Activated CD4-positive, alpha-beta T cell treated with anti-CD3 and anti-CD28 coated beads, Interleukin-2, amount 50 U/mL, for 48 hours (primary cell): ENCODE measurements at places on chromosomes 1 and 21.

- no peak for DNase-seq
Measured at GRCh38 chr1:7026169-7026568, 240.9 kb downstream of the CAMTA1 start.

DNA sequence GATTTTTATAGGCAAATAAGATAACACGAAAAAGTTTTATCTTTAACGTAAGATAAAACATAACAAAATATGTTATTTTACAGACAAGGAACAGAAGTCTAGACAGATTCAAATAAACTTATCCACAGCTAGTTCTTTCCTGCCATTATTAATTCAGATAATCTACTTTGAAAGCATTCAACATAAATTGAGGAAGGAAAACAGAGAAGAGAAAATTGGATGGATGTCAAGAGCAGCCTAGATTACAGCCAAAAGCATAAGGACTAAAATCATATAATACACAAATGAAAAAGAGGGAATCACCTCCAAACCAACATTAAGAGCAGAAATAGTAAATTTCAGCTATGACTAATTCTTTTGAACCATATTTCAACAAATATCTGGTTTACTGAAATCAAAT is 15.5 kb downstream of the TRIM33 start:
- DNase-seq = no peak

DNA sequence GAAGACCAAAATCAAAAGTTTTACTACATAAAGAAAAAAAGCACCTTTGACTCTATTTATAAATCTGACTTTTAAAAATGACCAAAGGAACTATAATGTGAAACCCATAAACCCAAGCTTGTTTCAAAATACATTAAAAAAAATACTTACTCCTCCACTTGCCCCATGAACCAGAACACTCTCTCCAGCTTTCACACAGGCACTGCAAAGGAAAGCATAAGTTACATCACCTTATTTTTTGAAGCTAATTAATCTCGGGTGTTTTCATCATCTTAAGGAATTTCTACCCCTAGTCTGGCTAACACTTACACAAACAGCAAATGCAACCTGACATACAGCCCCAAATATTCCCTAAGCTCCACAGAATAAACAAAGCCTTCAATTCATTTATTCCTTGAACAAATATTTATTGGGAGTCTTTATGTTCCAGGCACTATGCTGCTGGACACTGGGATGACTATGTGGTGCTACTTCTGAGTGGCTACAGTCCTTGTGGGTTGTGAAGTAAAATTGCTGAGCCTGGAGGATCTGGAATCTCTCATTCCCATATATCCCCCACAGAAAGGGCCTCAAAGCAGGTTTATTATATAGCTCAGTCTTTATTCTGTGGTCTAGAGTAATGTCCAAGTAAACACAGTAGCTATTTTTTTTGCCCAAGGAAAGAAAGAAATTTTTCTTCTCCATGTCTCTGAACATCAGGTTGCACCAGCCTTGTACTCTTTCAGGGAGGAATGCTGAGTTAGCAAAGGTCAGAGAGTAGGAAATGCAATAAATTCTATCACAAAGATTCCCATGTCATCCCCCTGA is 18.2 kb downstream of the CRYZ start:
- no peak for DNase-seq

DNA sequence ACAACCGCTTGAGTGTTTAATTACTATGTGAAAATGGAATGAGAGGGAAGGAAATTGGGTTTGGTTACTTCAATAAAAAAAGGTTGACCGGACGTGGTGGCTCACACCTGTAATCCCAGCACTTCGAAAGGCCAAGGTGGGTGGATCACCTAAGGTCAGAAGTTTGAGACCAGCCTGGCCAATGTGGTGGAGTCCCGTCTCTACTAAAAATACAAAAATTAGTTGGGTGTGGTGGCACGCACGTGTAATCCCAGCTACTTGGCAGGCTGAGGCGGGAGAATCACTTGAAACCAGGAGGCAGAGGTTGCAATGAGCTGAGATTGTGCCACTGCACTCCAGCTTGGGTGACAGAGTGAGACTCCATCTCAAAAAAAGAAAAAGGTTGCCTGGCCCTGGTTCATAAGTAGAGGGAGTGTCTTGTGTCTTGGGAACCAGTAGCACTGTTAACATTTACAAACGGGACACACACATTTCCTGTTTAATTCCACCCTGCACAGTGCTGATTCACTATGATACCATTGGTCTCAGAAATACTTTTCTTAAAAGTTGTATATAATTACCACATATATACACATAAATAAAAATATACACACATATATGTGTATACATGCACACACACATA is 27.6 kb upstream of the CLDN14 start:
- no peak for DNase-seq

- DNase-seq = no peak
Measured at GRCh38 chr1:15469361-15469760, 6.5 kb upstream of the CELA2B start.

DNA sequence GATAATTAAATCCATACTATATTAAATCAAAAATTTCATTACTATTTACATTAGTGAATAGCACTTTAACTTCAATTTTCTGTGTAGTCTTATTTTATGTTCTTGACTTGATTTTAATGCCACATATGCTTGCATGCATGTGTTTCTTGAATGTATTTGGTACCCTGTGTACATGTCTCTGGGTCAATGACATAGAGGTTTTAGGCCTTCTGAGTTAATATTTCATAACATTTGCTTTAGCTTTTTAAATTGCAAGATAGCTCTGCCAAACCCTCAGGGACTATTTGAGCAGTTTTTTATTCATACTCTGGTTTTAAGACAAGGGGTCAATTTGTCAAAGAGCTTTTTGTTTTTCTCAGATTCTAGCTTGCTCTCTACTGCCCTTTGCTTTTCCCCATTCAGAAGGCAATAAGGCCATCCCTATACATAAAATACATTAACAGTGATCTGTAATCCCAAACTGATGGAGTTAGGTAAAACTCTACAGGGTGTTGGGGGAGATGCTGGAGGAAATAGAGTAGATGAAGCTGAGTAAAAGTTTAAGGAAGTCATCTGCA is 5.0 kb downstream of the MLLT11 start:
- no peak for DNase-seq

DNA sequence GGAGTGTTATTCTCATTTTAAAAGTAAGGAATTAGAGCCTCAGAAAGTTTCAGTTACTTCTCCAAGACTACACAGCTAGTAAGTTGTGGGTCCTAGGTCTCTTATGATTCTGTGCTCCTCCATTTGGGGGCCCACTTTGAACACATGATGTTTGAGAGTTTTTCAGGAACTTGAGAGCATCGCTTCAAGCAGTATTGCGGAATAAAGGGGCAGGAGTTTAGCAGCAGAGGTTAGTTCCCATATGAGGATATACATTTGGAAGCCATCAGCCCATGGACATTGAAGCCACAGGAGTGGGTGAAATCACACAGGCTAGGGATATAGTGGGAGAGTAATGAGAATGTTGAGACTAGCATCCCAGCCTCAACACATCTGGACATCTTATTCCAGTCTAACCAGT is 143.2 kb downstream of the RASAL2 start:
- DNase-seq = no peak

DNA sequence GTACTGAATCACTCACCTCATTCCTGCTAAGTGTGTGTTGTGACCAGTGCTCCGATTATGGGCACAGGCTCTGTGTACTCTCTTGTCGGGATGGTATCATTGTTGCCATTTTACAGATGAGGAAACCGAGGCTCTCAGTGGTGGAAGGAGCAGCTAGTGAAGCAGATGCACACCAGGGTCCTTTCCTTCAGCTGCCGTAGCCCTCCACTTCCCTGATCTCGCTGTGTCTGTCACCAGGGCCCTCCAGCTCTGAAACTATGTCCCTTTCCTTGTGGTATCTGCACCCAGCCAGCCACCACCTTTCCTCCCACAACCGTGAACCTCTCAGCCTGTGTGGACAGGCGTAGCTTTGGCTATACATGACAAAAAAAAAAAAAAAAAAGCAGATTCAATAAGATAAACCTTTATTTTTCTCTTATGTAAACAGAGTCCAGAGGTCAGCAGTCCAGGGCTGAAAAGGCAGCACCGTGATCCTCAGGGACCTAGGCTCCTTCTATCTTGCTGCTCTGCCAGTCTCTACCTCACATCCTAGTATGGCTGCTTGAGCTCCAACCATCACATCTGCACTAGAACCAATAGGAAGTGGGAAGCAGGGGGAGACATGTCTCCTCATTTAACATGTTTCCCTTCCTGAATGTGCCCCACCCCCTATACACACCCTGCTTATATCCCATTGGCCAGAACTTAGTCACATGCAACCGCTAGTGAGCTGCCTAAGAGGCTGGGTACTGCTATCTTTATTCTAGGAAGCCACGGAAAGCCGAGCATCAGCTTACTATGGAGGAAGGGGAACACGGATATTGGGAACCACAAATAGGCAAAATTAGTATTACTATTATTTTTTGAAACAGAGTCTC is 44.3 kb downstream of the TMEM51 start:
- no peak for DNase-seq

GRCh38 chr1:178540204-178540603 is 27.3 kb downstream of the TEX35 start:
- DNase-seq = no peak

GRCh38 chr1:15218287-15219279 is 28.4 kb upstream of the FHAD1 start:
- no peak for DNase-seq

DNA sequence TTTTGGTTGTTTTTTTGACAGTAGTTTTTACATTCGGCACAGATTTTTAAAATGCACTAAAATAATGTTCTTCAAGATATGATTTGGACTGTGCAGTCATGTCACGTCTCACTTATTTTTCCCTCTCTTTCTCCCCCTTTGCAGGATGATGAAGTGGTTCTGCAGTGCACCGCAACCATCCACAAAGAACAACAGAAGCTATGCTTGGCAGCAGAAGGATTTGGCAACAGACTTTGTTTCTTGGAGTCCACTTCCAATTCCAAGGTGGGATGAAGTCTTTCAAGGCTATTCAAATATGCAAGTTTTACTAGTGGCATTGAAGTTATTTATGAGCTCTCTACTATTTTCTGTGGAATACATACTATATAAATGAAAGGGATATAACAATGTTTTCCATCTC is 228.4 kb downstream of the RYR2 start:
- DNase-seq = no peak

- no peak for DNase-seq
Measured at GRCh38 chr1:215501496-215501895, 65.6 kb upstream of the KCTD3 start.

GRCh38 chr1:56065729-56066128 is 513.6 kb downstream of the PLPP3 start:
- DNase-seq = no peak

- no peak for DNase-seq
Measured at GRCh38 chr1:84174051-84174556, 30.0 kb downstream of the PRKACB start.

DNA sequence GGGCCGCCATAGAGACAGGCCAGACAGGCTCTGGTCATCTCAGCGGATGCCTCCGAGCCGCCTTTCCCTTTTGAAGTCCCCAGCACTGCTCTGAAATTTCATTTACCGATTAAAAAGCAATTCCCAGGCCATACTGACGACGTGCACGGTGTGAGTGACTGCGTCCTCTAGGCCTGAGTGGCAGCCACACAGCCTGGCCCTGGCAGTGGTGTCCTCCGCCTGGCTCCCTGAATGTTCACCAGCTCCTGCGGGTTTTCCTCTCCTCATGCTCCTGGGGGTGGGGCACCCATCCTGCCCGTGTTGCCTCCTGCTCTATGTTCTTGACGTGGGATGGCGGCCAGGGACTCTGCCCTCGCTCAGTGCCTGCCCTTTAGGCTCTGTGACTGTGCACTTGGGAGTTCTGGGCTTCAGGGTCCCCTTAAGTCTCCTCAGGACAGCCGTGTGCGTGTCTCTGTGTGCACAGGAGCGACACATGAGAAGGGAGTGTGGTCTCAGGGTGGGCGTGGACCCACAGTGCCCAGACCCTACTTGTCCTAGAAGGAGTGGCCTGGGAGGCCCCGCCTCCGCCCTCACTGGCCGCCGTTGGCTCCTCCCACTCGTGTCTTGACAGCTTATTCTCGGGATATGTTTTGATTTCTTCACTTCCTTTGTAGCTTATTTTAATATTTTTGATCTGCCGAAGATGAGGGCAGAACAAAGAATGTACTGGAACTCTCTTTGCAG is 3.6 kb downstream of the SKI start:
- peak; percentile 81 for DNase-seq

DNA sequence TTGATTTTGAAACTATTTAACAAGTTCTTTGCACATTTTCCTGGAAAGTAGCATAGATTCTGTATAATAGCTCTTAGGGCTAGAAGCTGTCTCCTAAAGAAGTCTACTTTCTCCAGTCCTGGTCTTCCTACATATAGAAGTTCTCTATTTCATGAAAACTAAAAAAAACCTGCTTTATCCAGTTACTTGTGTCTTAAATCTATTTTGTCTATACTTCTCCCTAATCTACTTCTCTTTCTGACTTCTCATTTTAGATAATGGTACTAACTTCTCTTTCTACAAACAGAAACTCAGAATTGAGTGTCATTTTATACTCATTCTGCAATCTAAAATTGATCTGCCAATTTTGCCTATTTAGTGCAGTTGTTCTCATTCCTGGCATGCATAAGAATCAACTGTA is 28.7 kb downstream of the PDE4B start:
- no peak for DNase-seq

GRCh38 chr1:78856096-78856495 is 150.4 kb downstream of the ADGRL4 start:
- no peak for DNase-seq

- no peak for DNase-seq
Measured at GRCh38 chr1:113095790-113096455, 22.9 kb downstream of the LRIG2 start.

DNA sequence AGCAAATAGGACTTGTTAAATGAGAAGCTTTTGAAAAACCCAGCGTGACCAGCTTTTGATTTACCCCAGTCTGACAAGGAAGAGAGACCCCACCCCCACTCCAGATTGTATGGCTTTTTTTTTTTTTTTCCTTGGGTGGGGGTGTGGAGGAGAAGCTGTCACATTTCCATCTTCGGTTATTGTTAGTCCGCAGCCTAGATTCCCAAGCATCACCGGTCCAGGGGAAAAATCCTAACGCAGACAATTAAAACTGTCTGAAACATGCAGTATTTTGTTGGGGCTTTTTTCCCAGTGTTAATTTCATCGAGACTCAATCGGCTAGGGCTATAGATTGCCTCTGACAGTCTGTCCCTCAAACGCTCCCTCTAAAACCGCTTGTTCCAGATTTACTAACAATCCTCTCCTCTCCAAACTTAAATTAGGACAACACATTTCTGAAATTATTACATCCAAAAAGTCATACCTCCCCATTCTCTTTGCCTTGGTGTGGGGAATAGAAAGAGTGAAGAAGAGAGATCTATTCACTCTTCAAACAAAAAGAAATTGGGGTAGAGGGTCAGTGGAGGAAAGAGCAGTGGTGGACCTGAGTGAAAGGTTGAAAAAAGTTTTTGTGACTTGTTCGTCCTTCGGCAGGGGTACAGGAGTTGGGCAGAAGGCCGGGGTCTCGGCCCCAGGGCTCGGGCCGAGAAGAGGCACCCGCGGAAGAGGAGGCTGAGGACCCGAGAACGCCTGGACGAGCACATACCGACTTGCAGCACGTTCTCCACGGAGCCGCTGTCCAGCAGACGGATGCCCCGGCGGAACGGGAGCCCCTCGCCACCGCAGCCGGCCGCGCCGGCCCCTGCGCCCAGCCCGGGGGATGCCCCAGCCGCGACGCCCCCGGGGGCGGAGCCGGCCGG is 1.1 kb downstream of the ZSWIM5 start:
- peak; percentile 26 for DNase-seq
